NCI-H1092 treated with DMSO at 0.1 percent for 48 hours (cell line): ENCODE measurements at places on chromosomes 1 and 21.

GRCh38 chr1:28306301-28306949 lies 22.4 kb upstream of the MED18 start:
- DNase-seq: no peak

DNA sequence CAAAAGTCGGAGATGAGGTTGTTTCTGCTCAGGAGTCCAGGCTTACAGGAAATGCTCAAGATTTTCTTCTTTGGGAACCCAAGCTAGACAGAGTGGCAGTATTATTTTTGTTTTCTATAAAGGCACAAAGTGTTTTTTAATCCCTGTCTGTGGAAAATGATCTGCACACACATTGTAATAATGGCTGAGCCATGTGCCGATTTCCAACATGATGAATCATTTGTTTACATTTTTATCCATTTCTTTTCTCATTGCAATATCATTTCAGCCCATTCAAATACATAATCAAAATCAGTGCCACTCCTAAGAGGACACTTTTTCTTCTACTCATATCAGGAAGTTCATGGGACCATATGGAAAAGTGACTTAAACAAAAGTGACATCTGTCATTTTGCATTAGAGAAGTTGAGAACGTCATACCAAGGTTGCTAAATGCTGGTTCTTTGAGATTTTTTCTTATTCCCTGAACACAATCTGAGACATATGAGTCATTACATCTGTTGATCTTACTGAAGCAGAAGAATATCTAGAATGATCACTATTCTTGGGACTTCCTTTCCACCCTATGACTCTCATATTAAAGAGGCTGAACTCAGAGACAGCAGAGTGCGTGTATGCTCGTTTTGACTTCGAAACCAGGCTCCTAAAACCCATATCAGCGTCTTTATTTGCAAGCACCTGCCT lies 44.9 kb downstream of the ACTA1 start:
- DNase-seq: no peak

- DNase-seq: no peak
These were observed 22.9 kb downstream of the S1PR1 start for GRCh38 chr1:101259744-101260148.

DNA sequence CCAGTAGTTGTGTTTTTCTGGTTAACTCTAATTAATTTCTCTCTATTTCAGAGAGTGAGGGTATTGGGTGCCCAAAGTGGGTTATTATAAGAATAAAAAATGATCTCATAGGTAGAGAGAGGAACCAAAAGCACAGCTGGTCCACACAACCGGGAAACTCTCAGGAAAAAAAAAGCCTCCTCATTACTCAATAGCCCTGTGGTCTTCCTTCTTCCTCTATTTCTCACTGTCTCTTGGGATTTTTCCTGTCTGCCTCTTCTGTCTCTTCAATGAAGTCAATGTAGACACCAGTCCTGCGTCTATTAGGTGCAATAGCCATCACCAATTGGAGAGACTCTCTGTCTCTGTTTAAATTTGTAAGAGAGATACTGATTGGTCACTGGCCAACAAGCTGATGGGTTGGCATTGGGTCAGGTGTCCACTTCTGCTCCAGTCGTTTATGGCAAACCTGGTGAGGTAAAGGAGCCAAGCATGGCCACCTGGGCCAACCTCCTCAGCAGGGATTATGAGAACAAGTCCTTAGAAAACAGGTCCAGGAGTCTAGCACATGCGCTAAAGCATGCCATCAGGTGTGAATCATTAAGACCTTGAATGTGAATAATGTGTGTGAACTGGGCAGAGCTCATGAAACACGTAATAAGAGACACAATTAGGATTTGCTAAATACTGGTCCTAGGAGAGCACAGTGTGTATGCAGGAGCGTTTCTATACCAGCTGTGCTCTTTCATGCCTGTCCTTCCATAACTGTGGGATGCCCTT lies 443.0 kb upstream of the RUNX1 start:
- DNase-seq: no peak

- DNase-seq: no peak
These were observed 20.6 kb downstream of the INPP5B start for GRCh38 chr1:37926038-37926924.

GRCh38 chr1:201226859-201227488 lies 36.4 kb downstream of the IGFN1 start:
- DNase-seq: no peak

- no peak for DNase-seq
These were observed 79.2 kb downstream of the TYW3 start for GRCh38 chr1:74812180-74812541.

DNA sequence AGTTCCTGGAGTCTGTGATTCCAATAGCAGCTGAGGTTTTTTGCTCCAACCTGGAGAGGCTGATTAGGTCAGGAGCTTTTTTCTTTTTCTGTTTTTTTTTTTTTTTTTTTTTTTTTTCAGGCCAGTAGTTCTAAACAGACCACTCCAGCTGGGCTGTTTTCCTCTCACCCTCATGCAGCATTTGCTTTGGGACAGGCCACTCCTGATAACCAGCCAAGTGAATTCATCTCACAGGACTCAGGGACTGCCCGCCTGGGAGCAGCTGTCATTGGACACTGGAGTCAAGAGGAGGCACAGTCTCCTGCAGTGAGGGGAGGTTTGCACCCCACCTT lies 22.9 kb downstream of the PLXNA2 start:
- DNase-seq: no peak

- no peak for DNase-seq
These were observed 147.1 kb downstream of the SLC45A1 start for GRCh38 chr1:8465013-8465412.

- DNase-seq: no peak
These were observed 58.1 kb upstream of the ANGPTL1 start for GRCh38 chr1:178928976-178929375.

DNA sequence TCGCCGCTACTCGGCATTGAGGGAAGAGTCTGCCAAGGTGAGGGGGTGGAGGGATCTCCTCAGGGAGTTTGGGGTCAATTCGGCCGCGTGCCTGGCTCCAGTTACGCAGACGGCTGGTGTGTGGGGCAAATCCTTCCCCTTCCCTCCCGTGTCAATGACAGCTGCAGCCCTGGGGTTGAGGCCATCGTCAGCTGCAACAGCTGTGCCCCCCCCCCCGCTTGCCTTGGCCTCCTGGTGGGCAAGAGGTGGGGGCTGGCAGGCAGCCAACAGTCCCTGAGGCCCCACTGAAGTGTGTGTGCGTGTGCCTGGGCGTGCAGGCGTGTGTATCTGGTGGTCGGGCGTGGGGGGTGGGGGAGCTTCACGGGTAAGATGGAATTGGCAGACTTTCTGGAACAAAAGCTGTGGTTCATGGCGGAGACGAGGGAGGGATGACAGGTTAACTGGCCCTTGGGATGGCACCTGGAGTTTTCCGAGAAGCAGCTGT lies 25.6 kb downstream of the PPFIA4 start:
- DNase-seq: peak; percentile 90

- no peak for DNase-seq
These were observed 494.6 kb upstream of the ADGRL4 start for GRCh38 chr1:79501153-79501552.

- peak; percentile 81 for DNase-seq
These were observed at the start of gene AGBL4 for GRCh38 chr1:50023292-50024159. Gene AGBL4, minus strand, starts transcription at chr1:50023954.

DNA sequence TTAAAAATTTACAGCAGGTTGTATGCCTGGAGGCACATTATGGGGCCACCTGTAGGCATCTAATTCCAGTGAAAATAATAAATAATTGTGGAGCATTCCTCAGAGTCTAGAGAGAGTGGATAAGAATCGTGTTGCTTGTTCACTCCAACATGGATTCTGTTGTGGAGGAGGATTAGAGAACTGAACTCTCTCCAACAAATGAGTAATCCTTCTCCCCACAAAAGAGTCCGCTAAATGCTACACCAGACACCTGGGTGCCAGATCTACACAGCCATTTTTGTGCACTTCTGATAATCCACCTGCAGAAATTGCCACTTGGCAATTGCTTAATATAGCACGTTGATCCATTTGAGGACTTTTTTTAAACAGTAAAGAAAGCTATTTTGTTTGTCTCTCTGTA lies 113.7 kb upstream of the DPYD start:
- DNase-seq: no peak

DNA sequence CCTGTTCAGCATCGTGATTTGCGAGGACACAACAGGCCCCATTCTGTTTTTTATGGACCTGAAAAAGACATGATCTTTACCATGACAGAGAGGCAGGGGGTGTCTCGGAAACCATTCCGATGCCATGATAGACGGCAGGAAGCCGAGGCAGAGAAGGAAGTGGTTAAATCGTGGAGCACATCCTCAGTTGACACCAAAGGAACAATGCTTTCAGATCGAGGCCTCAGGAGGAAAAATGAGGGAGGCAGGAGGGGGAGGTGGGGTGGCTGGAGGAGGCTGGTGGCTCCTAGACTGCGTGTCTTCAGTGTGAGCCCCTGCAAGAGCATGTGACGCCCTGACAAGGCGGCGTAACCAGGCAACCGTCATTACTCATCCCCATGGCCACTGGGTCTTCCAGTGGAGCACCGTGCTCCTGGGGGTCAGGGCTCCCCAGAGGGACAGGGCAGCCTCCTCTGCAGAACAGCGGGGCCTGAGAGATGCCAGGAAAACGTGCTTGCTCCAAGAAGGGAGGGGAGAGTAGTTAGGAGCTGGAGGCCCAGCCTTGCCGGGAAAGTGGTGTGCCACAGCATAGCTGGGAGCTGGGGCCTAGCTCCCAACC lies 172.8 kb upstream of the TMEM51 start:
- no peak for DNase-seq

DNA sequence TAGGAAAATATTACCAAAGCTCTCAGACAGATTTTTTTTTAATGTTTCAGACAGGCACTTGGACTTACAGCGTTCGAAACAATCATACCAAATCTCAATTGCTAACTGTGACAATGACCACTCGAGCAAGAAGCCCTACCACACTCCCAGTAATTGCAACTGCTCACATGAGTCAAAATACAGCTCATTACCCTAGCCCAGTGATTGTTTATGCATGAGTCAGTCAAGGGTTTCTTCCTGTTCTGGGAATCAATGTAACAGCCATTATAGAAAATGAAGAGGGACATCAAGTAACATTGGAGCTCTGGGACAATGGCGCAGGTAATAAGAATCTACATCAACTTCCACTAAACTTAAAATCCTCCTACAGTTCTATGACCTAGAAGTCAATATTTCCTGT lies 56.1 kb upstream of the SH3GLB1 start:
- no peak for DNase-seq

DNA sequence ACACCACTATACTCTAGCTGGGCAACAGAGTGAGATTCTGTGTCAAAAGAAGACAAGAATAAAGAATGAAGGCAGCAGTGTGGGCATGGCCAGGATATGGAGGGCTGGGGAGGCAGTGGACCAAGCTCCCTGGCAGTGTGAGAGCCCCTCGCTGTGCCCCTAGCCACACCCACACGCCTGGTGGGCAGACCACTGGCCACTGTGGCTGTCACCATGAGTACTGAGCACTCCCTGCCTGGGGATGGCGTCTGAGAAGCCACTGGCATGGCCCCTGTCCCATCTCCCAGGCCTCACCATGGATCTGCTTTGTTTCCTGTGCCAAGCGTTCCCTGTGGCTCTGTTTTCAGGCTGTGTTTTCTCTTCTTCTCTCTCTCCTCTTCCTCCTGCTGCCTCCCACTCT lies 51.7 kb downstream of the STUM start:
- DNase-seq: no peak

DNA sequence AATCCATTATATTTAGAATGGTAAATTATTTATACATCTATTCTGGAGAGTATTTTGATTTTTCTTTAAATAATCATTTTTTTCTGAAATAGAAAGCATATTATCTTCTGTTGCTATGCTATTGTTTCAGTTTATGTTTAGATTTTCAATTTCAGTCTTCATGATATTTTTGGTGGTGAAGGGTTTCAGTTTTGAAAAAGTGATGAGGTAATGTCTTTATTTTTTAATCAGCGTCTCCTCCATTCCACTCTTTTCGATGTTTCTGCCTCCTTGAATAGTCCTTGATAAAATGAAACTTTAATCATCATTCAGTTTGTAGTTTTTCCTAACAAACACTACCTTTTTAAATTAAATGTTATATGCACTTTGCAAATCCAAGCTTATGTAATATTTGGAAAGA lies 428.6 kb downstream of the PTPRC start:
- no peak for DNase-seq

DNA sequence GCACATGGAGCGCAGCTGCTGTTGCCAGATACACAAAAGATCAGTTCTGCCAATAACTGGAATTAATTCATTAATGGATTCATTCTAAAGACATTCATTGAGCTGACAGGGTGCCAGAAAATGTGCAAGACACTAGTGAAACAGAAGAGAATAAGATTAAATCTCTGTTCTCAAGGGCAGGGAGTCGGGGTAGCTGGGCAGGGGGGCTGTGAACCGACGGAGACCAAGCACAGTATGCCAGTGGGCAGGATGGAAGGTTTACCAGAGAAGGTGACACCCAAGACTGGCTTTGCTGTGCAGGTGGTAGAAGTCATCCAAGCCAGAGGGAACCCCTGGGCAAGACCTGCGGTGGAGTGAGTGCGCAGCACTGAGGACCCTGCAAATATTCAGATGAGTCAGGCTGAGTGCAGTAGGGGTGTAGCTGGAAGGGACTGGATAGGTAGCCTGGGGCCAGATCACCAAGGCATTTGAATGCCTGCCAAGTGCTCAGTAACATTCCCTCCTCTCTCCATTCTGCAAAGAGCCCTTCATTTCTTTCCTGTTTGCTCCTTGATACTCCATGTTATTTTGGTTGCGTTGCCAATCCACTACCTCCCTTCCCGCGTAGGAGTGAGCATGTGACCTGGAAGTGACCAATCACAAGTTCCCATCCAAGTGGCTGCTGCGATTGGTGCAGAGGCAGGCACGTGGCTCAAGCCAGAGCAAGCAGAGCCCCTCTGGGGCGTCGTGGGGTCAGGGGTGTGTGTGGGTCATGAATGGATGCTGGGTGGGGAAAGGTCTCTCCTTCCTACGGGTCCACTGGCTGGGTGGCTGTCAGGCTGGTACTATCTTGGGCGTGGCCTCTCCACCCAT lies 413.1 kb downstream of the PTPRU start:
- DNase-seq: peak; percentile 34

- no peak for DNase-seq
These were observed 18.1 kb downstream of the VANGL2 start for GRCh38 chr1:160418483-160418882.

DNA sequence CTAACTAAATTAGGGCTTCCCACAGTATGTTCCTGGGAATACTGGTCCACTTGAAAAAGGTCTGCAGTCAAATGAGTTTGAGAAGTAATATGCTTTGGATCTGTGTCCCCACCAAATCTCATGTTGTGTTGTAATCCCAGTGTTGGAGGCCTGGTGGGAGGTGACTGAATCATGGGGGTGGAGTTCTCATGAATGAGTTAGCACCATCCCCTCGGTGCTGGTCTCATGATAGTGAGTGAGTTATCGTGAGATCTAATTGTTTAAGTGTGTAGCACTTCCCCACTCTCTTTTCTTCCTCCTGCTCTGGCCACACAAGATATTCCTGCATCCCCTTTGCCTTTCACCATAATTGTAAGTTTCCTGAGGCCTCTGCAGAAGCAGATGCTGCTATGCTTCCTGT lies 16.9 kb upstream of the DMRTB1 start:
- DNase-seq: no peak

DNA sequence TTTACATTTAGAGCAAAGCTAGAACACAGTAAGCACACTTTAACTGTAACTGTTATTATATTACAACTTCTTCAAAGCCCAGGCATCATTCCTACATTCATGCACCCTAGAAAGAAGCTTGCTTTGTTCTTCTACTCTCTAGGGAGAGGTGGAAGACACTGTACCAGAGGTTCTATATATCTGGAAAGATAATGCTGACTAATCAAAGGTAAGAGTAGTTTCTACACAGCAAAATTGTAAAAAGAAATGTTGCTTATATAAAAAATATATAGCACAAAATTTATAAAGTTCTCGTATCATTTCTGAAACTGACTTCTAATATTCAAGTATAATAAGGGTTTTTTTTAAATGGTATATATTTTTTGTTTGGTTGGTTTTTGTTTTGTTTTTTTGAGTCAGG lies 44.0 kb downstream of the EYA3 start:
- DNase-seq: no peak
